ENCODE measurements at places on chromosomes 5 and 9. TPM values are rescaled to one million over a fixed set of nuclear protein-coding genes. Genes with fewer than 3 reads are reported as not detected.

DNA sequence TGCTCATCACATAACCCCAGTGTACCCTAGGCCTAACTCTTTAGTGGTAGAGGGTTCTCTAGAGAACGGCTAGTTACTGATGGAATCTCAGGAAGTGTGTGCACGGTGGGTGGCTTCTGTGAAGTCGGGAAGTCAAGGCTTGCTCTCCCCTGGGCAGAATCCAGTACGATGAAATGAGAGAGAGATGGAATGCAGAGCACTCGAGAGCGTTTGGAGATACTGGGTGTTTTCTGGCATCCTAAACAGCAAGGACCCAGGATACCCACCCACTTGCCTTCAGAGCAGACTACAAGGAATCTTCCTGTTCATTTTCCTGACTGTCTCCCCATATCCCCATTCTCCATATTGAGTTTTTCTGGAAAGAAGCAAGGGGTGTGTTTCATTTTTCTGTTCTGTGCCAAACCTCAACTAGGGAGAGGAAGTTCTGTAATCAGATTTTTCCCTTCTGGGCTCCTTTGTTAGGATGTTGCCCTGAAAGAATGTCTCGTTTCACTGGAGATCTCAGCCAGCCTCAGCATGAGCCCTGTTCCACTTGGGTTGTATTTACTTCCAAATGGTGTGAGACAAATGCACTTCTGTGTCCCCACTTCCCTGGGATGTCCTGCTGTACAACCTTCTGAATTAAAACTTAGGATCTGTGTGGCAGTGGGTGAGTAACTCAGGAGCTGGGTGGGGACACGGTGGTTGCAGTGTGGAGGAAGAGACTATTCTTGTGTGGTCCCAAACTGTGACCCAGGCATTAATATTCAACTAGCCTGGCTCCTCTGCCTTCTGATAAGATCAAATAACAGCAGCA, 108.9 kb upstream of the SPRY4 start:
- H3K27ac ChIP-seq: no peak overlapping the region
- peaks cover 27% of the 10 kb centered on the region for H3K4me1 ChIP-seq
- no peak for DNase-seq
- H3K36me3 ChIP-seq: no peaks in the 10 kb centered on the region
- H3K4me3 ChIP-seq: no peak overlapping the region

DNA sequence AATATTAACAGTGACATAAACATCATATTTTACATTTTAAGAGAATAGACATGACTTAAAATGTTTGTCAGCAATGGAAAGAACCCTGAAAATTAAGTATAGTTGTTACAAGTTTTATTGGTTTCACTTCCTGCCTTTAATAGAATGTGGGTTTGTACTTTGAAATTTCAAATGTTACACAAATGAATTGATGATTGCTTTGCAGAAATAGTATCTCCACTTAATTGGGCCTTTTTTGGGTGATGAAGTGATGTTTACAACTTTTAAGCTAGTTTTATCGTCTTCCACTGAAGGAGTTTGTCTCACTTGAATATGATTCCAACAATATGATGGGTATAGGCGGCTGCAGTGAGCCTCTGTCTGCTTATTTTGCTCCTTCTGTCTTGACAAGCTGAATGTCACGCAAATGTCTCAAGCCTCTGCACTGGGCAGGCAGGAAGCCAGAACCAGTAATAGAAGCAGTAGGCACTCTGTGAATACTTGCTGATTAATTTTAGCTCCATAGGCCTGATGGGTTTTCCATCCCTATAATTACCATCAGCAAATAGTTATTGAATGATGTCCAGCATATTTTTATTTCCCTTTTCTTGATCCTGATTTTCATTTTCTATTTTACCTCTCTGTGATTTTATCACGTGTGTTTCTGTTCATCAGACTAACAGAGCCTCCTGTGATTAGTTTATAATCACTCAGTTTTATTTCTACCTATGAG, 10.6 kb upstream of the NR3C1 start:
- no peaks in the 10 kb centered on the region for H3K36me3 ChIP-seq
- H3K4me1 ChIP-seq: no peaks in the 10 kb centered on the region
- no peak overlapping the region for H3K4me3 ChIP-seq
- no peaks in the 10 kb centered on the region for H3K27me3 ChIP-seq
- H3K27ac ChIP-seq: no peak overlapping the region
- no peak for DNase-seq

RNF183 gene
- 1.2 TPM for polyA plus RNA-seq

DNA sequence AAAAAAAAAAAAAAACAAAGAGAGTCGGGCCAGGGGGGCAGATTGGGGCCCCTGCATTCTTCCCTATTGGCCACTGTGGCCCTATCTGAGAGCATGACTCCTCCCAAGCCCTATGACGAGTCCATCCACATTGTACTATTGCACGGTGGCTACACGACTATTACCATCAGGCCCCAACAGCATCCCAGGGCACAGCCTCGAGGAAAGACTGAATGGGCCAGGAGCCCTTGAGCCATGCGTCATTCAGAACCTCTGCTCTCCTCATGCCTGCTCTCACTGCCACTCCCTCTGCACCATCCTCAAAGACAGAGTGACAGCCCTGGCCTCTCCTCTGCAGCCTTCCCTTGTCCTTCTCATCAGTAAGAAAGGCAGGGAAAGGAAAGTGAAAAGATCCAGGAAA, 20.2 kb upstream of the ORM1 start:
- H3K4me1 ChIP-seq: peaks cover 5% of the 10 kb centered on the region
- DNase-seq: peak; percentile 7
- H3K27ac ChIP-seq: no peak overlapping the region
- no peaks in the 10 kb centered on the region for H3K27me3 ChIP-seq

SH3PXD2B gene
- 15.8 TPM for polyA plus RNA-seq
